ENCODE measurements at places on chromosomes 13 and 19.
A peak's percentile ranks its signal among the peaks of the same experiment; 100 is the strongest.

DNA sequence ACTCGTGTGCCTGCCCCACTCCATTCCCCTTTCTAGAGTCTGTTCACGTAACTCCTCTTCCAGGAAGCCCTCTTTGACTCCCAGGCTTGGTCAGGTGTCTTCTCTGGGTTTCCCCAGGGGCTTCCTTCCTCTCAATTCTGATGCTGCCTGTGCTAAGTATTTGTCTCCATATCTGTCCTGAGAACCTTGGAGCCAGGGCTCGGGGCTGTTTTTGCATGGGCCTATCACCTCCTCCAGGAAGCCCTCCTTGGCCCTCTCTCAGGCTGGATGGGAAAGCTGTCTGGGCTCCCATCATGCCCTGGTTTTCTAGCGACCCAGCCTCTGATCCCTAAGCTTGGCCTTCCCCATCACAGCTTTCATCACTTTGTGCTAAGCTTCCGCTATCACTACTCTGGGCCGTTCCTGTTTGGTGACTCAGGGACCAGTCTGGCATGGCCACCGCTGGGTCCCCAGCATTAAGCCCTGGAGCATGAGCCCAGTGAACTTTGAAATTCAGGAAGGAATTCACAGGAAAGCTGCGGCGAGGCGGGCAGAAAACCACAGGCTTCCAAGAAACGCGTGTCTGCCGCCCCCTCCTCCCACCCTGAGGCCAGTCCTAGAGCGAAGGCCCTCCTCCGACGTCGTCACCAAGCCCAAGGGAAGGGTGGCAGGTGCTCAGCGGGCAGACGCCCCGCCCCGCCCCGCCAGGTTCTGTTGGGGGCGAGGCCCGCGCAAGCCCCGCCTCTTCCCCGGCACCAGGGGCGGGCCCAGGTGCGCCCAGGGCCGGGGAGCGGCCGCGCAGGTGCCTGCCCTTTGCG, 486 bp upstream of the SPINT2 start:
- peak; percentile 26 for DNase-seq

DNA sequence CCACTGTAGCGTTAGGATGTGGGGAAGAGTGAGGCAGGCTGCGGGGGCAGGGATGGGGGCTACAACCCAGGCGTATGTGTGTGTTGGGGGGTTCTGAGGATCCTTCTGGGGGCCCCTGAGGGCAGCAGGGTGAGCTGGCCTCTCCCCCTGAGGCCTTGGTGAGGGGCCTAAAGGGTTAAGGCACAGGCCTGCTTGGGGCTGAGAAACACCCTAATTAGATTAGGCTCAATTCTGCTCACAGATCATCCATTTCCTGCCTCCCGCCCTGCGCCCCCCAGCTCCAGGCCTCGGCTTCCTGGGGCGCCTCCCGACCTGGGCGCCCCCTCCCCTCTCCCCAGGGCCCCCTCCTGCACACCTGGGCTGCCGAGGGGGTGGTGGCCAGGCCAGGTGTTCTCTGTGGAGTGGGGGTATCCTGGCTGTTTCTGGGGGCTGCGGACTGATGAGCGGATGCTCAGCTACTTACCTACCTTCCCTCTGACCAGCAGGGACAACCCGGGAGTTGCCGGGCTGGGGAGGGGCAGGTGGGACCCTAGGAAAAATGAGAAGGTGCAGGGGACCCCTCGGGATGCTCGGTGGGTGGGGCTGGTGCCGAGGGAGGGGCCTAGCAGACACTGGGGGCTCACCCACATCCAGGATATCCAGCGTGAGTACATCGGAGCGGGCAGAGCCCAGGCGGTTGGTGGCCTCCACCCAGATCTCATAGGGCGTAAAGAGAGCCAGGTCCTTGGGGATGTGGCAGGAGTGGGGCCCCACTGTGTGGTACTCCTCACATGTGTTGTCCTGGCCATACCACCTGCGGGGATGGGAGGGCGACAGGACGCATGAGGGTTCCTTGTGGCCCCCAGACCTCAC, 8.6 kb downstream of the CRLF1 start:
- DNase-seq: no peak

GRCh38 chr19:53076984-53077383, 26.2 kb downstream of the ZNF160 start:
- DNase-seq: no peak

DNA sequence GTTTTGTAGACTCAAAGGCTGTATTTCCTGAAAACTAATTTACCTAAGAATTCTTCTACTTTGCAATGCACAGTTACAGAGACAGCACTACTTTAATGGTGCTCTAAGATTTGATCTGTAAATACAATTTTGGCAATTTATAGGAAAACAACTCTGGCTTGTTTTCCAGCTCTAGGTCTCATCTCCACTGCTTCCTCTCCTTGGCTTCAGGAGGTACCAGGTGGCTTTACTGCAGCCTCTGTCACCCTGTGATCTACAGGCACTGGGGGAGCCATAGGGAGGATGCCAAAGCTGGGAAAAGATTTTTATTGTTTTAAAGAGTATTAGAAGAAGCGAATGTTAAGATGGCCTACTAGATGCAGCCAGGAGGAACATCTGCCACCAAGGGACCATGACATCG, 1563.6 kb downstream of the OLFM4 start:
- no peak for DNase-seq

GRCh38 chr19:17268754-17269153, 1.5 kb downstream of the BABAM1 start:
- DNase-seq: no peak

GRCh38 chr13:80778297-80778696, 437.4 kb upstream of the SPRY2 start:
- DNase-seq: no peak

- no peak for DNase-seq
Observed at GRCh38 chr19:46724468-46724867, 7.6 kb upstream of the PRKD2 start.

DNA sequence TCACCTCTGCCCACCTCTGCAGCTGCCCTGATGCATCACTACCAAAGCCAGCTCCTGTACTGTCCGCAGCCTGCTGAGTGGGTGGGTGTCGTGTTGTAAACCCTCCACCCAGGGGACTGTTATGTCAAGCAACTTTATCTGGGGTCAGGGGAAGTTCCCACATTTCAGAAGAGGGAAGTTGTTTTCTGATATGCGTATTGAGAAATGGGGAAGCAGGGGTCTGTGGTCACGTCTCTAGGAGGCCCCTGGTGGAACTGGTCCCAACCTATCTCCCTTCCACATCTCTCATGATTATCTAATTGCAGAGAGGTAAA, 31.2 kb downstream of the CLEC17A start:
- DNase-seq: no peak

DNA sequence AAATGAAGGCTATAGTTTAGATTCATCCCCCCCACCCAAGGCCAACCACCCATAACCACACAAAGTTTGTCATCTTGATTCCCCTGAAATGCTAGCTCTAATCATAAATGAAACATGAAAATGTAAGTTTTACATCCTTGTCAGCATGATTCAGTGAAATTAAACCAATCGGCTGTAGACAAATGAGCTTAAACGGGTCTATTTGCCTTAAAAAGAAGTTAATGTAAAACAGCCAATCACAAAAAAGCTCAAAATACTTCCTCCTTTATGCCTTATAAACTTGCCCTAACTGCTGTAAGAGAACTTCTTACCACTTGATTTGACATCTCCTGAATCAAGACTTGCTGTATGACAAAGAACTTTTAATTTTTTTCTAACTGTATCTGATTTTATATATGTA, 34.5 kb upstream of the MRI1 start:
- no peak for DNase-seq

- DNase-seq: no peak
Observed at GRCh38 chr19:33392341-33393285, 19.1 kb downstream of the CEBPG start.

- no peak for DNase-seq
Observed at GRCh38 chr19:16315825-16316505, 8.7 kb upstream of the KLF2 start.

DNA sequence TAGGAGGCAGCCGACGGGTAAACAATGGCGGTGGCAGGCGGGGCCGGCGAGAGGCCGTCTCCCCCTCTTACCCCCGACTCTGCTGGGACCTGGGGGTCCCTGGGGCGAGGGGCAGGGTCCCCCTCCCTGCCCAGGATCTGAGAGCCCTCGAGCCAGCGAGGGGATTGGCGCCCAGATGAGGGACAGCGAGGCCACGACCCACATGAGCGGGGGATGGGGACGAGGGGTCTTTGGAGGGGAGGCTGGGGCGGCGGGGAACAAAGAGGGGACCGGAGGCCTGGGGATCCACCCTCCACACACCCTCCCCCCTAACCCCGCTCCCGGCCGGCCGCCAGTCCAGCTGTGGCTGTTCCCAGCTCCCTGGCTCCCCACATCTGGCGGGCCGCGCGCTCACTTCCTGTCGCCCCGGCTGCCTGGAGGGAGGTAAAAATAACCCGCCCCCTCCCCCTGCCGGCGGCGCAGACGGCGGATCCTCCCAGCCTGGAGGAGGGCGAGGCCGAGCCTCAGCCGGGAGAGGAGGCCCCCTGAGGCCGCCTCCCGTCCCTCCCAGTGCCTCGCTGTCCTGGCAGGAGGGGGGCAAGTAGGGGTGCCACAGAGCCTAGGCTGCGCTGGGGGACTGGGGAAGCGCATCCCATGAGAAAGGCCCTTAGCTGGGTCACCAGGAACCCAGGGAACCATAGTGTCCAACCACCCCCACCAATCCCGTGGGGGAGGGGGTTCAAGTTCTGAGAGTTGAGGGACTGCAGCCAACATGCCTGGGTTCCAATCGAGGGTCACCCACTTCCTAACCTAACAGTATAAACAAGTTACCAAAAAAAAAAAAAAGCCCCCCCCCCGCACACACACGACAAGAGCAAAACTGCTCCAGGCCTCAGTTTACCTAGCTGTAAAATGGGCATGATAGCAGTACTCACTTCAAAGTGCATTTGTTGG, 29.3 kb upstream of the NANOS3 start:
- peak; percentile 63 for DNase-seq

DNA sequence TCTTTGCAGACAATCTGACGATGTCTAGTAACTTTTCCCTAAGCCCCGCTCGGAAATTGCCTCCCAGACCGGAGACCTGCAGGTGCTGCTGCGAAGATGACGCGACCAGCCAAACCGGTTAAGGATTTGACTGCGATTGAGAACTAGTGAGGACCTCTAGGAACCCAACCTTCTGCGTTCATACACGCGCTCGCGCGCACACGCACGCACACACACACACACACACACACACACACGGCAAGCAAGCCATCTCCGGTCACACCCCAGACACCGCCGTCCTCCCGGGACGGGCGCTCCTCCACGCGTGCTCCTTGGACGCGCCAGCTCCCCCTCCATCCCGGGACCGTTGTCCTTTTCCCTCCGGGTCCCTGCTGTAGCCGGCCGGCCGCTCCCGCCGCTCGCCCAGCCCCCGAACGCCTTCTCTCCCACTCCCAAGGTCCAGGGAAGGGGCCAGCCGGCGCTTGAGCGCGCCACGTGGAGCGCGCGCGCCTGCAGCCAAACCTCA, 1.2 kb downstream of the TBC1D4 start:
- no peak for DNase-seq

GRCh38 chr19:512547-513365, 5.5 kb downstream of the TPGS1 start:
- DNase-seq: no peak

DNA sequence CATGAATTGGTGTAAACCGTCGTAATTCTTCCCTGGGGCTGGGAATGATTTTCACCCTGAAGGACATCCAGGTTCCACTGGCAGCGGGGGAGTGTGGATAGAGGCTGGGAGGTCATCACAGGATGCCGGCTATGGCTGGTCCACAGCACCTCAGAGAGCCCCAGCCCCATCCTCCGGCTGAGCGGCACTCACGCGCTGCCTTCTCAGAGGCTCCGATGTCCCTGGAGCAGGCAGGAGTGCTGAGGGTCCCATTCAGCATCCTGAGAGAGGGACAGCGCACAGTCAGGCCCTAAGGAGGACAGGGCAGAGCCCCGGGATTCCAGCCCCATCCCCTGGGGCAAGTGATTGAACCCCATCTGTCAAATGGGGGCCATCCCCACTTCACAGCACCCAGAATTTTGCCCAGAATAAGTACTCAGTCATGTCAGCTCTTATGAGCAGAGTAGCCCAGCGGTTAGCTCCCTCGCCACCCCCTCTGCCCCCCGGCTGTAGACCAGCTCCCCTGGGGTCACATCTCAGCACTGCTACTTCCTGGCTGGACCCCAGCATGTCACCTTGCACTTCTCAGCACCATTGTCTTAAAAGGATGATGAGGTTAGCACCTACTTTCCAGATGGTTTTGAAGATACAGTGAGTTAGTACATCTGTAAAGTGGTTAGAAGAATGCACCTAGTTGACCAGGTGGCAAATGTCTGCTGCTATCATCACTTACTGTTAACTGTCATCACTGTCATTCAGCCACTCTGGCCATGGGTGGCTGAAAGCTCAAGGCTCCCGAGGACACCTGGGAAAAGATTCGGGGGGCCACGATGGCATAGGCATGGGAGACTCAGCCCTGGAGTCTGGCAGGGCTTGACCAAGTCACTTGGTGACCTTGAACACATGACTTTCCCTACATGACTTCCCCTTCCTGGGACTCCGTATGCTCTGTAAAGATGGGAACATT, 11.9 kb downstream of the GRAMD1A start:
- DNase-seq: no peak

GRCh38 chr13:74452881-74453280, 318.7 kb upstream of the KLF12 start:
- no peak for DNase-seq

GRCh38 chr13:95174517-95174916, 126.7 kb downstream of the ABCC4 start:
- DNase-seq: no peak

- no peak for DNase-seq
Observed at GRCh38 chr13:59671881-59672280, 491.8 kb downstream of the DIAPH3 start.

DNA sequence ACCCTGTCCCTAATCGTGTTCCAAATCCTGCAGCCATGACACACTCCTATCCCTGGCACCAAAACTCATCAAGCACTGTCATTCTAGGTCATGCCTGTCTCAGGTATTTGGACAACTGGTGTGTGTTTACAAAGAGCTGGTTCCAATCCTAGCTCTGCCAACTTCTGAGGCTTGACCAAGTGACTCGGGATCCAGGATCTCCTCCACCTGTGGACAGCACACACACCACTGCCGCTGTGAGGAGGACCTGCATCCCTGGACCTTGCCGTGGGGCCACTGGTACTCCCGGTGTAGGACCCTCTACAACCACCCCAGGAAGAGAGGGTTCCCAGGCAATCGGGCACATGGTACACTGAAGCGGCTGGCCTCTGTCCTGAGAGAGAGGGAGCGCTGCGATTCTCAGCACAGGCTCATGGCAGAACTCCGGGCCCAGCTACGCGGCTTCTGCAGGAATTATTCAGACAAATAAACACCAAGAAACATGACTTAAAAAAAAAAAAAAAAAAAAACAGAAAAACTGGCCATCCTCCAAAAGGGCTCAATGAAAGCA, 20.4 kb downstream of the MLLT1 start:
- DNase-seq: no peak

DNA sequence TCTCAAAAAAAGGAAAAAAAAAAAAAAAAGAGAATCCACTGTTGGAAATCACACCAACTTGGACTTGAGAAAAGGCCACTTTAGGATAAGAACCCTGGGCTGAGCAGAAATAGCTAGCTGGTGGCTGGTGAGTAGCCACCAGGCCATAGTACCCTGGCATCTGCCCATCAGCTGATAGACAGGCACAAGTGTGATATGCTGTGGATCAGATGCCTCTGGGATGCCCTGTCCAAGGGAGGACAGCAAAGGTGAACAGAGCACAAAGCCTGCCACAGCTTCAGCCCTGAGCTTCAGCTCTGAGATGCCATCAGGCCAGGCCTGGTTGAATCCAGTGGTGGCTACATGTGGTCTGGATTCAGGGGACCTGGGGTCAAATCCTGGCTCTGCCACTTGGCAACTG, 8.7 kb downstream of the SIRT2 start:
- no peak for DNase-seq

GRCh38 chr13:95367309-95367843, 66.1 kb upstream of the ABCC4 start:
- no peak for DNase-seq

- no peak for DNase-seq
Observed at GRCh38 chr19:37899966-37900365, 6.4 kb downstream of the WDR87 start.
